Activated T-helper 1 cell treated with Interleukin-2 at 50 U/mL for 16 hours (primary cell): ENCODE measurements at places on chromosomes 2 and 18.
A peak's percentile ranks its signal among the peaks of the same experiment; 100 is the strongest.

DNA sequence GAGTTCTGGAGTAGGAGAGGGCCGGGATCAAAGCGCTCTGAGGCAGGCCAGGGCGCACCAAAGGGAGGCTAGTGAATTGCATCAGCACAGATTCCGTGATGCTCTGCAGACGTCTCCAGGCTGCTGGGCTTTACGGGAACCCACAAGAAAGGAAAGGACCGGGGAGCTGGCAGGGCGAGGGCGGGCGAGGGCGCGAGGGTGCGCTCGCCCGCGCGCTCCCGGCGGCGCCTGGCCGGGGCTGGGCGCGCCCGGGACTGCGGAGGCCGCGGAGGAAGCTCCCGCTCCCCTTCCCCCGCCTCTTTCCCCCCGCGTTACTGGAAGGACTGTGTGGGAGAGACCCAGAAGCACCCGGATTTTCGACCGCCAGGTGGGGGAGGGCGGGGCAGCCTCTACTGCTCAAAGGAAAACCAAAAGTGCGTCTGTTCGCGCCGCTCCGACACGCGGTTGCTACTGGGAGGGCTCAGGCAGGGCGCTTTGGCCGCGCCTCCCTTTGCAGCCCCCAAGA is 2.4 kb upstream of the FOSL2 start:
- DNase-seq = peak; percentile 64

- DNase-seq = no peak
Observed at GRCh38 chr18:49613641-49614151, 51.8 kb downstream of the LIPG start.

- DNase-seq = no peak
Observed at GRCh38 chr2:242098445-242099128, 229.1 kb downstream of the RTP5 start.

- no peak for DNase-seq
Observed at GRCh38 chr2:49959961-49960553, 805.7 kb upstream of the FSHR start.

- DNase-seq = no peak
Observed at GRCh38 chr18:11529081-11529480, 80.3 kb upstream of the SLC35G4 start.

DNA sequence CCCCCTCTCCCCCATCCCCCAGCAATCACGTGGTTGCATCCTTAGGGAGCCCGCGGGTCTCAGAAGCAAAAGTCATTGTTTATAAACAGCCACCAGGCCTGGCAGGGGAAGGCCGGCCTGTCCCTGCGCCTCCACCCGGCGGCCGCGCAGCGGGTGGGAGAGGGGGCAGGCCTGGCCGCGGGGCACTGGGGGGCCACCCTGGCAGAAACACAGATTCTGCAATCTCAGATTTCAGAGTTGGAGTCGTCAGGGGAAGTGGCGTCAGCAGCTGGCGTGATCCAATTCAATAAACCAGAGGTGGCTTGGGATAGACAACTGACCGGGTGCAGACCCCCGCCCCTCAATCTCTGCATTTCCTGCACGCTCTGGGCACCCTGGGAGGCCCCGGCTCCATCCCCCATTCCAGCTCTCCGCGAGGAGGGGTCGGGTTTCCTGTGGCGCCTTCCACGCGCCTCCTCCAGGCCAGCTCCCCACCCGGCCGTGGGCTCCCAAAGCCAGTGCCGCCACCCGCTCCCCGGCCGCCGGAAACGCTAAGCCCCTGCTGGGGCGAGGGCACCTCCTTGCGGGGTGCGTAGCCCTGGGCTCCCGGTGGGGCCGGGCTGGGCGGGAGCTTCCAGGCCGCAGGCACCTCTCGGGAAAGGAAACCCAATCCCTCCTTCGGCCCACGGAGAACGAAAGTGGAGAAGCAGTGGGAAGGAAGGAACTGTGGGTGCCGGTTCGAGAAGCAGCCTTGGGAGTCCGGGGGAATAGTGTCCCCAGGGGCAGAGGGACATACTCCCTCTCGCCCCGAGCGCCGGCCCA is 1.1 kb downstream of the BIN1 start:
- DNase-seq = no peak

GRCh38 chr2:239329972-239330572 is 70.7 kb downstream of the HDAC4 start:
- DNase-seq = no peak

DNA sequence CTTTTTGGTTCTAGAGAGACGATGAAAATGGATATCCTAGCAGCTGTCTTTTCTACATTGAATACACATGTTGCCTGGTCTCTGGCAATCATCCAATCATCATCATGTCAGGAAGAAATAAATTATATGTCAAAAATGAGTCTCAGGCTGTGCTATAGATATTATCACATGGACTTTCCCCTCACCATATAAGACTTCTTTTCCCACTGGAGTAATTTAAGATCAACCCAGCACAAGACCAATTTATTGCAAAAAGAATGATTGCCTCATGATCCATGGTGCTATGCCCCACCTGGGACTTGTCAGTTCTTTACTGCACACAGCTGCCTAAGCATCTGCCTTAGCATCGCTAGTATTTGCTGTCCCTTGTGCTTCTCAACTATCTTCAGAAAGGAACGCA is 783.7 kb upstream of the TMEFF2 start:
- no peak for DNase-seq

DNA sequence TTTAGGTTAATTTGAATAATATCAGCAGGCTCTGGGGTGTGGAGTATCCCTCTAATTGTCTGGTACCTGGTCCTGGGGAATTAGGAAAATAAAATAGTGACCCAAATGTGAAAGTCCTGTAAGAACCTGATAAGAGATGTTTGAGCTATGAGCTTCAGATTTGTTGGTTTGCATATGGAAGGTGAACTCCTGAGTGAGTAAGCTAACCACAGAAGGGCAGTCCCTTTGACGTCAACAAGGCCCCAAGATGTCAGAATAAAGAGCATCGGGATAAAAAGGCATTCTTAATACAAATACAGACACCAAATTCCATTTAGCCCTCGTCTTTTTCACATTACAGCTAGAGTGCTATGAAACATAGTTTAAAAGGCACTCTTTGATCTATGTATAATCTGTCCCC is 1366.3 kb upstream of the TMEFF2 start:
- DNase-seq = no peak

DNA sequence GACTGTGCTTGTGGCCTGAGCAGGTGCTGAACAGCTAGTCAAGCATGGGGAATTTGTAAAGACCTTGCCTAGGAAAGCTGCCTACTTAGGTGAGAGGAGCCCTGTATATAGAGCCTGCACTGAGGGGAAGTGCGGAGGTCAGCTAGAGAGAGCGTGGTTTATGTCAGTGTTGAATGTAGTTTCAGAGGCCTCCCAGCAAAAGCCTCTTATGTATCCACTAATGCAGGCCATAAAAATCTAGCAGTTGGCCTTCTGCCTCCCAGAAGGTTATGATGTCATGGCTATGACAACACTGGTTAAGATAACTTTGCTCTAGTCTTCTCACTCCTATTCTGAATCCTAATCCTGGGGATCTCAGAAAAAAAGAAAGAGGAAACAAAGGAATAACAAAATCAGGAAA is 88.9 kb downstream of the ASXL3 start:
- DNase-seq = no peak

DNA sequence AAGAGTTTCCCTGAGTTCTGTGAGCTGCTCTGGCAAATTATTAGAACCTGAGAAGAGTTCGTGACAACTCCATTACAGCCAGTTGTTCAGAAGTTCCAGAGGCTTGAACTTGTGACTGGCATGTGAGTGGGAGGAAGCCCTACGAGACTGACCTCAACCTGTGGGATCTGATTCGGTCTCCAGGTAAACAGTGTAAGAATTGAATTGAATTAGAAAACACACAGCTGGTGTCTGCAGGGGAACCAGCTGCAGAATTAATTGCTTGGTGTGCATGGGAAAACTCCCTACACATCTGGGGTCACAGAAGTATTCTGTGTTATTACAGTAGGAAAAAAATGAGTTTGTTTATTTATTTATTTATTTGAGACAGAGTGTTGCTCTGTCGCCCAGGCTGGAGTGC is 14.0 kb upstream of the ITSN2 start:
- no peak for DNase-seq

DNA sequence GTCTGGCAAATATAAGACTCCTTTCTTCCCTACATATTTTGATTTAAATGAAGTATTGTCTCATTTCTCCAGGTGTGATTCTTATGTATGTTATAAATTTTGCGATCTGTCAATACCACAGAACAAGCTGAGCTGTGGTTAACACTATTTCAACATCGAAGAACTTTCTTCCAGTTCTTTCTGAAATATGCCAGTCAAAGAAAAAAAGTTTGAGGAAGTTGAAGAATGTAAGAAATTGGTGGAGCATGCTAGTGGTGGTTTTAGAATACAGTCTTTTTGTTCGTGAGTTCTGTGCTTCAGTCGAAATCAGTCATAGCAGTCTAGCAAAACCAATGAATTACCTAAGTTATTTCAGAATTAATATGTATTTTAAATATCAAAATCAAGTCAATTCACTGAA is 8.6 kb upstream of the COBLL1 start:
- no peak for DNase-seq

DNA sequence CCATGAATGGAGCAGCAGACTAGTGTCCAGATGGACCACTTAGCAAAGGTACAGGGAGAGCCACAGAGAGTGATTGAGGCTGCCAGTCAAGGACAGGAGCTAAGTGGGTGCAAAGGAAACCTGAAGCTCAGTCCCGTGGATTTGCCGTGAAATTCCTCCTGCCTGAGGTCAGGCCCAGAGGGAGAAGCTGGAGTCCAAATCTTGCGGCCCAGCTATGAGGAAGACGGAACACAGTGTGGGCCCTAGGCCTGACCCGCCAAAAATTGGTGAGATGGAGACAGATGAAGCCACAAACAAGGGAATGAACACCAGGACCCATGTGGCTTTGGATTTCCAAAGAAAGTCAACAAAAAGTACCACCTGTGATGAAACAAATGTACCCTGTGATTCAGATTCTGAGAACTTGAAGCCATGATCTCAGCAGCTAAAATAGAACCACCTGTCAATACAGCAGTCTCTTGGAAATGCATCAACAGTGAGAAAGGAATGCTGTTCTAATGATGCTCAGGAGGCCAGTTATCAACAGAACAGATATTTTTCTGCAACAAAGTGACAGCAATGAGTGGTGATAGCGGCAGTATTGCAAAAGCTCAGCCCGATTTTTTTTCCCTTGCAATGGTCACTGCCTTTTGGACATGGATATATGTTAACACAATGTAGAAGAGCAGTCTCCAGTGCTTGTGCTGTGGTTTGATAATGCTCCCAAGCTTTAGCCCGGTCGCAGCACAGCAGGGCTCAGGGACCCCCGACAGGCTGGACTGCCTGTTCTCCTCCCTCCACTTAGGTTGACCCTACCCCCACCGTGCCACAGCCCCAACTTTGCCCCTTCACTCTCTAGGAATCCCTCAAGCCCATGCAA is 10.7 kb downstream of the COL6A3 start:
- DNase-seq = no peak

DNA sequence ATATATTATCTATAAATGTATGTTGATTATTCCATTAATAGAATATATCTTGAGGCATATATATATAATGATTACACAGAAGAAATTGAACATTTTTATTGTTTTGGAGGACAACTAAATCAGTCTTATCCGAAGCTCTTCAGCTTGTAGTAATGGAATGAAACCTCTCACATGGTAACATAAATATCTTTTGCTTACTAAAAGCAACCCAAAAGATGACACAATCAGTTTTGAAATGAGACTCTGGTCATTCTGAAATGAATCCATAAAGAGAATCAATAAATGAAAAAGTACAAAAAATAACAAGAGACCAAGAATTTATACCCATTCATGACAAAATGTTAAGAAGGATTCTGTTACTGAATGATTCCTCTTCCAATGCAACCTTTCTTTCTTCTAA is 110.2 kb downstream of the FIGN start:
- DNase-seq = no peak

DNA sequence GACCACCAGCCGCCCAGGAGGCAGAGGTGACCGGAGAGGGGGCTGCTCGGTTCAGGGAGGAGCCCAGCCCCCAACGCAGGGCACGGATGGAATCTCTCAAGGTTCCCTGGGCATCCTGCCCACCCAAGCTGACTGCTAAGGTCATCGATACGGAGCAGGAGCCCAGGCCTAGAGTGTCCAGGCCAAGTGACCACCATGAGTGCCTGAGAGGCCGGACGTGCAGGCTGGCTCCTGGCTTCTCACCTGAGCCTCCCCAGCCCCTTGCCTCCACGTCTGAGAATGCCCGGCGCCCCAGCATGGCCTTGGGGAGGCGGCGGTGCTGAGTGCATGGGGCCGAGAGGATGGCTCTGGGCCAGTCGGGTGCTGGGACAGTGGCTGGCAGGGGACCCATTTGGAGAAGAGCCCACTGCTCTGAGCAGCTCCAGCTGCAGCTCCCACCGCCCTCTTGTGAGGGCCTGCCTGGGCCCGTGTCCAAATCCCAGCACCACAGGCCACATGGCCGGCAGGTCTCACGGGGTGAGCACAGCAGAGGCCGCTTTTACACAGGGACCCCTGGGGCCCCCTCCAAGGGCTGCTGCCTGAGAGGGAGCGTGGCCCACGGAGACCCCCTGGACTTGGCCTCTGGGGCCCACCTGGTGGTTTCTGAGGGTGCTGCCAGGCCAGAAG is 102.8 kb upstream of the CTDP1 start:
- DNase-seq = no peak

GRCh38 chr2:178895872-178896271 is 88.6 kb upstream of the TTN start:
- no peak for DNase-seq

DNA sequence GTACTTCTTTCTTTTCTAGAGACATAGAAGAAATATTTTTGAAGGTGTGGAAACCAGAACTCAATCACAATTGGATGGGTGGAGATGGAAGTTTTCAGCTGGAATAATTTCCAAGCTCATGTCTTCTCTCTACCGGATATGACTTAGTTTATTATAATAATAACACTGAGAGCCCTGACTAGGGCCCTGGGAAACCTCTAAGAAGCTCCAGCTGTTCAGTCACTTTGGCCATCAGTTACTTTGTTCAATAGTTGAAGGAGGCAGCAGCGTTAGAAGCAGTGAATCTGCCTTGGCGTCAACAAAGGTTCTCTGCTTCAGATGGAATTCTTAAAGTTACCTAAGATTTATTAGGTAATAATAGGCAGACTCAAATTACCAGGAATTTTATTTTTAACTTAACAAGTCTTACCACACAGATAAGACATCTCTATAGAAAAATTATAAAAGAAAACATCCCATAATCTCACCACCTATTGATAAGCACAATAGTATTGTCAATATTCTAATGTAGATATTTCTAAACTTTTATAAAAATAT is 293.8 kb upstream of the CHAC2 start:
- no peak for DNase-seq

- no peak for DNase-seq
Observed at GRCh38 chr2:214856137-214856536, 46.7 kb upstream of the BARD1 start.

DNA sequence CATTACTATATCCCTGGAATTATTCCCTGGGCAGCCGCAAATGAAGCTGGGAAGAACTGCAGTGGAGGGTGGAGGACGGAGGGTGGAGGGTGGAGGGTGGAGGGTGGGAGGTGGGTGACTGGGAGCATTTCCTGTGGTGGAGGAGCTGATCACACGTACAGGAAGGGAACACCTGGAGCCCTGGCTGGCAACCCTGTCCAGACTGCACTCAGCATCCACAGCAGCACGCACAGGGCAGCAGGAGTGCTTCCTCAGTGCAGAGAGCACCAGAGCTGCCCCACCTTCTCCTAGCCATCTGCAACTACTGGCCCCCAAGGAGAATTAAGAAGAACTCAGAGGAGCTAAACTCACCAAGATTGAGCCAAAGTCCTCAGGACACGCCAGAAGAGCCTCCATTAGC is 249.9 kb downstream of the EIPR1 start:
- no peak for DNase-seq
